ENCODE measurements at places on chromosomes 3 and 15.

DNA sequence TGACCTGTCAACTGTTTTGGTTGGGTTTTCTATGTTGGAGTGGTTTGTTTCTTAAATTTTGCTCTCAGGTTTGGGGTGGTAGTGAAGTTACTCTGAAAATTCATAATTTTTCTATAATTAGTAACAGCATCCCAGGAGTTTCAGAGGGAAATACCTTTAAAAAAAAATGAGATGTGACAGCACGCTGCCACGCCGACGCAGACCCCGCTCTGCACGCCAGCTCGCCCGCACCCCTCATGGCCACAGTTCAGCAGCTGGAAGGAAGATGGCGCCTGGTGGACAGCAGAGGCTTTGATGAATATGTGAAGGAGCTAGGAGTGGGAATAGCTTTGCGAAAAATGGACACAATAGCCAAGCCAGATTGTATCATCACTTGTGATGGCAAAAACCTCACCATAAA is 34.6 kb downstream of the AKAP13 start:
- DNase-seq: no peak

- no peak for DNase-seq
These were observed 311.3 kb downstream of the SLC9A9 start for GRCh38 chr3:143536817-143537535.

GRCh38 chr15:87300146-87300545 is 956.4 kb downstream of the NTRK3 start:
- DNase-seq: no peak

DNA sequence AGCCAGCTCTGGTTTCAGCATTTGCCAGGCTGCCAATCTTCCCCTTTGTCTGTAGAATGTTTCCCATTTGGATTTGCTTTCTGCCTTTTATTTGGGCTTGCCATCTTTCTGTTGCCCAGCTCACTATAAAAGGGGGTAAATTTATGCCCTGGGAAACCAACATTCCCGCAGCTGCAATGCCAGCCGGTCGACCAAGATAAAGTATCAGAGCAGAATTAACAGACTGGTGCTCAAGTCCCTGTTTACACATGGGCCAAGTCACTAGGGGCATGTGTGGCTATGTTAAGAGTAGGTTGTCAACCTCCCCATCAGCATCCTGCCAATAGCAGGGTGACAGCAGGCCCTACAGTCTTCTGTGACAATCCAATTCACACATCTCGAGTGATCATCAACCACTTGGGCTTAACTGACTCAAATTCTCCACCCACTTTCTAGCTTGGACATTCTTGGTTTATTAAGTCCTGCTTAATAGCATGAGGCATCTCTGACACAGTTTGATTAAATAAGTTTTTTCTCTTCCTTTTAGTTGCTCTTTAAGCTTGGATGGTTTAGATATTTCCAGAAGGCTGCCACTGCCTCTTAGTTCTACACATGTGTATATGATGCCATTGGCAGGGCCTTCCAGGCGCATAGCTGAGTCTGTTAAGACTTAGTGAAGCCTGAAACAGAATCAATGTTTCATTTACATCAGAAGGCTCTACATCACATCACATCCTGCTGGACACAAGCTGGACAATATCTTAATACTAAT is 24.1 kb upstream of the VEPH1 start:
- DNase-seq: no peak

DNA sequence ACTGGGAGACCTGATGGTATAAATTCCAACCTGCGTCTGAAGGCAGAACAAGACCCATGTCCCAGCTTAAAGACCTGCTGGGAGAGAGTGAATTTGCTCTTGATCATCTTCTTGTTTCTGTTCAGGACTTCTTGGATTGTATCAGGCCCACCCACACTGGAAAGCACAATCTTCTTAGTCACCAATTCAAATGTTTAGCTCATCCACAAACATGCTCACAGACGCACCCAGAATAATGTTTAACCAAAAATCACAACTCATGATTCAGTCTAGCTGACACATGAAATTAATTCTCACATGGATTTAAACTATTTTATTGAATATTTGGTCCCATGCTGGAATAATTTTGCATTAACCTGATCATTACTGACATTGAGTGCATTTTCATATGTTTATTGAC is 37.8 kb upstream of the GOLGA6L2 start:
- no peak for DNase-seq

DNA sequence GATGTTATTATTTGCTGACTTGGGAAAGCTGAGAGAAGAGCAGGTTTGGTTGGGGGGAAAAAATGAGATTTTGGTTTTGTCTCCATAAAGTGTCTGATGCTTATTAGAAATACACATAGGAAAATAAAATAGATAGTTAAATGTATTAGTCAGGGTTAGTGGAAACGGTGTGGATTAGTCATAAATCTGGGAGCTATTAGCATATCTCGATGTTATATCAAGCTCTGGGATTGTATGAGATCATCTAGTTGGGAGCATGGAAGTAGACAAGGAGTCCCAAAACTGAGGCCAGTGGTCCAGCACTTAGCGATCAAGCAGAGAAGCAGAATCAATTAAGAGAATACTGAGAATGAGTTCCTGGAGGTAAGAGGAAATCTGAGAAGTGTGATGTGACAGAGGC is 845.5 kb downstream of the ROBO2 start:
- no peak for DNase-seq

DNA sequence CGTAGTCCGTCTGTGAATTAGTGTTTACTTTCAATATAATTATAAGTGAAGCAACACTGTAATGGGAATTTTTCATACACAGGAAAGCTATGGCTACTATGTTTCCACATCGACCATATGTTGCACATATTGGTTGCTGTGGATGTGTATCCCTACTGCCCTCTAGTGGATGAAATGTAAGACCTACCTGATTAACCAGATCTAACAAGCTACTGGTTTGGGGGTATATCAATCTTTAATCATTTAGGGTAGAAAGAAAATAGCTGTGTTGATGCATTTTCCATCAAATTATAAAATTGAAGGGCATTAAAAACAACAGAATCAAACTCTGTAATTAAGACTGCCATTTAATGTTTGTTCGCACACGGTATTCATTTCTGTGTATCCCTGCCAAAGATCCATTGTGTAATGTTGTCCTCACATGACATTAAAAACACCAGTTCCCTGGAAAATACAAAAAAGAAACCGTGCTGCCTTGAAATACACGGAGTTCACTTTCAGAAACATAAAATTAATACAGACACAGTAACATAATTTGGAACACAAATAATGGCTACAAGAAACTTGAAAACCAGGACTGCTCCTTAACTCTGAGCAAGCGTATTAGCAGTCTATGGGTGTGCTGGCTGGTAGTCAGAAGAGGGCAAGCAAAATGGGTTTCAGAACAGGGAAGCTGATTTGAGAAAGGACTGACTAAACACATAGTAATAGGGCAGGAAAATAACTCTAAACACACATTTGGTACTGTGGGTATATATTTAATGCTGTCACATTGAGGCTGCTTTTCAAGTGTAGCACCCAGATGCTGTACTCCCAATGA is 125.1 kb downstream of the TIGIT start:
- DNase-seq: no peak

GRCh38 chr3:108295421-108296175 is 750 bp upstream of the HHLA2 start:
- no peak for DNase-seq

GRCh38 chr15:92677999-92678398 is 22.4 kb upstream of the FAM174B start:
- no peak for DNase-seq

DNA sequence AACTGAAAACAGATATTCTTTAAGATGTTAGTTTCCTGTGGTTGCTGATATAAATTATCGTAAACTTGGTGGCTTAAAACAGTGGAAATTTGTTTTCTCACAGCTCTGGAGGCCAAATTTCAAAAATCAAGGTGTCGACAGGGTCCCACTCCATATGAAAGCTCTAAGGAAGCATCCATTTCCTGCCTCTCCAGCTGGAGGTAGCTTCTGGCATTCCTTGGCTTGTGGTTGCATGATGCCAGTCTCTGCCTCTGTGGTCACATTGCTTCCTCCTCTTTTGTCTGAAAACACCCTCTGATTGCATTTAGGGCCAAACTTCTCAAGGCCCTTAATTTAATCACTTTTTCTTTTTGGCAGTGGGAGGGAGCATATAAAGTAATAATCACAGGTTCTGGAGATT is 96.8 kb downstream of the PPM1L start:
- DNase-seq: no peak

DNA sequence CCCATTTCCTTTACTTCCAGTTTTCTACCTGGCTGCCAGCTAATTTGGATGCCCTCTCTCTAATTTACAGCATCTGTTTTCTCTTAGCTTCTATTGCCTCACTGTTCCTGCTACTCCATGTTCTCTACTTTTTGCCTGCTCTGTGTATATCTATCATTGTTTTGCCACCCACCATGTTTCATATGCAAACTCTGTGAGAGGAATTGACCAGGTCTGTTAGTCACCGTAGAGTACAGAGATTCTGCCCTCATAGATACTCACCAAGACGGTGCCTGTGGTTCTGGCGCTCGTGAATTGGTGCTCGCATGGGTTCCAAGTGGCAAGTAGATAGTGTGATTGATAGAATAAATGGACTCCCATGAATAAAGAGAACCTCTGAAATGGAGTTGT is 288.8 kb downstream of the CNTN6 start:
- no peak for DNase-seq

DNA sequence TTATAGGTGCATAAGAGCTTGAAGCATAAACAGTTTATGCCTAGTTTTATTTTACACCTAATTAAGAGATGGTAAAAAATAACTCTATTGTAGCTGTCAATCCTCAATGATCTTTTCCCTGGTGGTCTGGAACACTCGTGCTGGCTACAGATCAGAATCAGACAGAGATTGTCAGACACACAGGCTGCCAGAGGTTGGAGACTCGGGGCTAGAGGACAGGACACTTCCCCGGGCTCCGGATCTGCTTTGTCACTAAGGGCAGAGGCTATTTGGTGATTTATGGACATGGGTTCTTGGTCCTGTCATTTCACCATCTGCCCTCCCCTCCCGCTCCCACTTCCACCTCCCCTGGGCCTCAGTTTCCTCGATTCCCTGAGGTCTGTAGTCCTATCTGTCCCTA is 16.5 kb upstream of the FAM174B start:
- DNase-seq: no peak

DNA sequence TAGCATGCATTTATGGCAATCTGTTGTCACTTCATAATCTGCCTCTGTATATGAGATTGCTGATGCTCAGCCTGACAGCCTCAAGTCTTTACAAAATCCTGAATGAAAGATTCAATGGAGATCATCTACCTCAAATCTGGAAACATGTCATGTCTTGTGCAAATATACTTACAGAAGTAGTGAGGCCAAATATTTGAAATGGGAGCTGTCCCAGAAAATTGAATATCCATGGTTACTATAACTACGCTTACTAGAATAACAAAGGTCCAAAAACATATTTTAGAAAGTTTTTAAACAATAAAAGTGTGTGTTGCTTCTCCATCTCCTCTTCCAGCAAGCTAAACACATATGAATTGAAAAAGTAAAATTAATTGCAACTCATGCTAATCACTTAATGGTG is 133.2 kb upstream of the DPH6 start:
- DNase-seq: no peak

- no peak for DNase-seq
These were observed 403.2 kb upstream of the CADM2 start for GRCh38 chr3:84555629-84556028.

DNA sequence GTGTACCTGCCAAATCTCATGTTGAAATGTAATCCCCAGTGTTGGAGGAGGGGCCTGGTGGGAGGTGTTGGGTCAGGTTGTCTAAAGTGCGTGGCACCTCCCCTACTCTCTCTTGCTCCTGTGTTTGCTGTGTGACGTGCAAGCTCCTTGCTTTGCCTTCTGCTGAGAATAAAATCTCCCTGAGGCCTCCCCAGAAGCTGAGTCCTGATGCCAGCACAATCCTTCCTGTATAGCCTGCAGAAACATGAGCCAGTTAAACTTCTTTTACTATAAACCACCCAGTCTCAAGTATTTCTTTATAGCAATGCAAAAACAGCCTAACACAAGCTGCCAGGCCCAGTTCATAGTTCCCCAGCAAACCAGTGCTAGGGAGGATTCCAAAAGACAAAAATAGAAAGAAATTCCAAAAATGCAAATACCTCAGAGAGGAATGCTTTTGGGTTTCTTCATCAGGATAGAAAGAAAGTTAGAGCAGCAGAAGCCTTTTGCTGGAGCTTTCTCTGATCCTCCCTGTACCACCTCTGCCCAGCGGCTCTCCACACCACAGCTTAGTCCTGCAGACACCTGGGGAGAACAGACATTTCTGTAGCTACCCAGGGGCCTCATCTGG is 25.9 kb upstream of the CDV3 start:
- DNase-seq: no peak

DNA sequence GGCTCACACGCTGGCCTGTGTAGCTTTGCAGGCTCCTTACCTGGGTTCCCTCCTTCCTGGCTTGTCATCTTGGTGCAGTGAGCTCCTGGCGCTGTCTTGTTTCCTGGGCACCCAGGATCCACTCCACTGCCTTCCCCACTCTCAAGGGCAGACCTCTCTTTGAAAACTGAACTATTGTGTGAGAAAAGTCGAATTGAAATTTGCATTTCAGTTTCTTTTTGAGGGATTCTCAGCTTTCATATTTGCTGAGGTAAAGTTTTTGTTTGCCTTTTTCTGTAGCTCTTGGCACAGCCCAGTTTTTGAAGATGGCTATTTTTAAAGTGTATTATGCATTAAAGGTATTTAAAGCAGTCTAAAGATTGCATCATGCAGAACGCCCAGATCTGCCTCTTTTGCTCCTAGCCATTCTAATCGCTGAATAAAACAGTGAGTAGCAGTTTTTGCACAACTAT is 70.1 kb downstream of the CCK start:
- no peak for DNase-seq

GRCh38 chr3:99714575-99714974 is 76.2 kb downstream of the COL8A1 start:
- no peak for DNase-seq

GRCh38 chr3:147299656-147300055 is 106.7 kb downstream of the ZIC4 start:
- no peak for DNase-seq

DNA sequence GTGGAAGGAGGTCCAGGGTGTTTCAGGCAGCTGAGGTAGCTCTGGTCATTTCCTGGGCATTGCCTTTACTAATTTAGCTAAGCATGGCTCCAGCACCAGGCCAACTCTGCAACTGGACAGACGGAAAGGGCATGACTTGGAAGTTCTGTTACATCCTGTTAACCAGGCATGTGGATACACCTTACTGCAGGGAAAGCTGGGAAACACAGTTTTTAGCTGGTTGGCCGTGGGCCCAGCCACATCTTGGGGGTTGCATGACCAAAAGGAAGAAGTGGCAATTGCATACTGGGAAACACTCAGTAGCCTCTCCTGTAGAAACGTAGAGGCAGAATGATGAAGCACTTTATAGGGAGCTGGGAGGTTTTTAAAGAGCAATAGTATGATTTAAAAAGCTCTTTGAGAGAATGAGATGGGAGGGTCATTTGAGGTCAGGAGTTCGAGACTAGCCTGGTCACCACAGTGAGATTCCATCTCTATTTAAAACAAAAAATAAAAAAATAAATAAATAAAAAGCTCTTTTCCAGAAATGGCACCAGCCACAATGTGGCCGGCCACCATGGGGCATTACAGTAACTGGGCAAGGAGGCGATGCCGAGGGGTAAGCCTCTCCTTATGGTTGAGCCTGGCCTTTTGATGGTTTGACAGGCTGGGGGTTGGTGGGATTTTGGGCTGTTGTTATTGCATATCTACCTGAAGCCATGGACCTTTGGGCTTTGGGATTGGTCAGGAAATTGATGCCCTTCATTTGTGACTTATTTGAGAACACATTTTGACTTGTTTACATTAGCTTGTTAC is 28.6 kb downstream of the TRAK1 start:
- DNase-seq: no peak

GRCh38 chr3:53941950-53942349 is 50.3 kb upstream of the SELENOK start:
- no peak for DNase-seq

GRCh38 chr15:43794269-43795037 is 2.3 kb downstream of the SERF2 start:
- DNase-seq: no peak
